Esophagus squamous epithelium (tissue), 5 donors: ENCODE measurements at places on chromosomes 11 and 22.

- no peak for DNase-seq
These were observed 20.9 kb upstream of the MICAL2 start for GRCh38 chr11:12089473-12089872.

GRCh38 chr11:107545101-107545514, 20.4 kb downstream of the ALKBH8 start:
- no peak for DNase-seq

GRCh38 chr22:39859903-39860588, 33.5 kb downstream of the ENTHD1 start:
- DNase-seq, result no peak

GRCh38 chr22:31332010-31332409, 14.1 kb downstream of the PATZ1 start:
- DNase-seq, result no peak

DNA sequence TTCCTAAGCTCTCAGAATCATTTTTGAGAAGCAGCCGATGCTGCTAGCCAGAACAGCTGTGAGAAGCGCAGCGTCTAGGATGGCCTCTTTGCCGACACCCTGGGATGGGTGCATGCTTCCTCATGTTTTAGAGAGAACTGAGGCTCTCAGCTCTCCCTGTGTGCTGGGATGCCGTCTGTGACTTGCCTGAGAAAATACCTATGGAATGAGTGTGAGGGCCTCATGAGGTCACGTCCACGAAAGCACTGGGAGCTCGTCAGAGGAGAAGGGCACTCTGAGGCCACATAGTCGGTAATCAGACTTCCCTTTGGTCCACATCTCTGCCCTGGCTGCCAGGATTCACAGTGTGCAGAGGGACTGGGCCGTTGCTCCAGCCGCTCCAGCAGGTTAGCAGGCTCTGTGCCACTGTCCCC, 54.7 kb downstream of the MICAL3 start:
- no peak for DNase-seq

- no peak for DNase-seq
These were observed 565.4 kb downstream of the ETS1 start for GRCh38 chr11:128022007-128022368.

- DNase-seq, result no peak
These were observed 439.0 kb upstream of the CCDC90B start for GRCh38 chr11:83725269-83725560.

DNA sequence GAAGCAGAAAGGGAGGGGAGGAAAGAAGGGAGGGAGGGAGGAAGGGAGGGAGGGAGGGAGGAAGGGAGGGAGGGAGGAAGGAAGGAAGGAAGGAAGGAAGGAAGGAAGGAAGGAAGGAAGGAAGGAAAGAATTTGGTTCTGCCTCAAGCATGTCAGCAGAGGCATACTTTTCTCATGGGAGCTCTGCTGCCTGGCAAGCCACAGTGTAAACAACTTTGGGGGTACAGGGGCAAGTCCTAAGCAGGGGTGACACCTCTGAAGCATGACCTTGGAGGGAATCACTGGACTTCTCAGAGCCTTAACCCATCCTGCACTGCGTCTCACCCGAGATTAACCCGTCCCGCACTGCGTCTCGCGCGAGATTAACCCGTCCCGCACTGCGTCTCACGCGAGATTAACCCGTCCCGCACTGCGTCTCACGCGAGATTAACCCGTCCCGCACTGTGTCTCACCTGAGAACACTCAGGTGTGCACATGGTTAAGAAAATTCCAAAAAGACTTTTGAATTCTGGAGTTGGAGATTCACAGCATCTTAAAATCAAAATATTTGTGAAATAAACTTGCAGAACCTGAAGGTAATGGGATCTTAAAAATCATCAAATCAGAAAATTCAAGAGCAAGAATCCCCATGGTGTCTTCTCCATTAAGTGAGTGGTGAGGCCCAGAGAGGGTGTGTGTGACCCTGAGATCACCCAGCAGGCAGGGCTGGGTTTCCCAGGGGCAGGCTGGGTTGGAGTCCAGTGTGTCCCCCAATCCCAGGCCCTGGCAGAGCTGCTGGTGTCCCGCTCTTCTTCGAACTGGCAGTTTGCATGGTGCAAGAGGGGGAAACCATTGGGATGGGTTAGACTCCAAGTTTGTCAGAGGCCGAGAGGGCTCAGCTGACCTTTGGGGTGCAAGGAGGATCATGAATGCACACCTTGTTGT, 190.4 kb downstream of the MN1 start:
- DNase-seq, result no peak

GRCh38 chr11:10350334-10350733, 45.5 kb downstream of the ADM start:
- no peak for DNase-seq

DNA sequence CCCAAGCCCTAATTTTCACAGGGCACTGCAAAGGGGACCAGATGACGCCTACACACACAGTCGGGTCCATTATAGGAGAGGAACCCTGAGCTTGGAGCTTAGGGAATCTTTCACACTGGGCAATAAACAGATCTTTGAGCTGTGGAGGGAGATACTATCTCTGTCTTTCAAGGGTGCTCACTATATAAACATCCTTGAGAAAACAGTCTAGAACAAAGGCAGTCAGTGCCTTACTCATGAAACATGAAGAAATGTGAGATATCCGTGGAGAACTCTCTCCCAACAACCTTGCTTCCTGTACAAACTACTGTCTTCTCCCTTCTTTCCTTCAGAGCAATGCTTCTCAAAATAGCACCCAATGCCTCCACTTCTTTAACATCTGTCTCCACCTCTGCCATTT, 109.0 kb upstream of the APOA1 start:
- no peak for DNase-seq

DNA sequence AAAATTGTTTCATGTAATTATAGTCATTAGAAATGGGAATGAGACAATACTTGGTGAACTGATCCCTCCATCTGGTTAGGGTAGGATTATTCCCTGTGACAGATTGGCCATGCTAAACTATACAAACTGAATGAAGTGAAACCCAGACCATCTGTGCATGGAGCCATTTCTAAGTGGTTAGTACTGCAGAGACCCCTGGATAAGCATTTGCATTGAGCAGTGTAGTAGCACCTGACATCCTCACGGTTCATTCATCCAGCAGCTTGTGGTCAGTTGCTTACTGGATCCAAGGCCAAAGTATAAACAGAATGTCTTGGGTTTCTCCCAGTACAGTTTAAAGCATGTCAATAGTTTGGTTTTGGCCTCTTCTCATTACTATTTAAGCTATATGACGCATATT, 93.8 kb upstream of the ARHGAP42 start:
- DNase-seq, result no peak

GRCh38 chr11:44301564-44302271, 8.2 kb downstream of the ALX4 start:
- DNase-seq, result no peak

- DNase-seq, result no peak
These were observed 29.8 kb downstream of the NECTIN1 start for GRCh38 chr11:119699227-119699626.

GRCh38 chr11:130508913-130509312, 60.5 kb downstream of the ADAMTS15 start:
- no peak for DNase-seq

DNA sequence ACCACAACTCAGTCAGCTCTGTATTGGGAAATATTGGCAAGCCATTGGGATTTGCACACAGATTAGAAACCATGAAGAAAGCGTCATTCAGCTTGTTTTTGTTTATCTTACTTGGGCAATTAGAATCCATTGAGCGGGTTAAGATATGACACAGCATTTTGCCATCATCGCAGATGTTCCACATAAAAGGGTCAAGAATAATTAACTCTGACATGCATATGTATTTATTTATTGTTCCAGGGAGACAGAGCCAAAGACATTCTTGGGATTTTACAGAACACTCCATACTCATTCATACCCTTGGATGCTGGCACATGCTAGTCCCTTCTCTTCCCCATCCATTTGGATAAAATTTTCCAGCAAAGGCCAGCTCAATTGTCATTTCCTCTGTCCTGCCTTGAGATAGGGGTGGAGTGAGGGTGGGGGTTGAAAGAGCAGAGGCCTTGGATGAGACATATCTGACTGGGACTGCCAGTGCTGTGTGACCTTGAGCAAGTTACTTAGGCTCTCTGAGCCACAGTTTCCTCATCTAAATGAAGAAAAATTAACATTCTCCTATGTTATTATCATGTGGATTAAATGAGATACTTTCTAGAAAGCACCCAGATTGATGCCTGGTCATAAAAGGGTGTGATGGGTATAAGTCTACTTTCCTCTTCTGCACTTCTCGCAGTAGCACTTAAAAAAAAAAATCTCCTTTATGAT, 179.7 kb downstream of the RRAS2 start:
- DNase-seq, result no peak

- DNase-seq, result no peak
These were observed 29.2 kb upstream of the CHORDC1 start for GRCh38 chr11:90252053-90252452.

DNA sequence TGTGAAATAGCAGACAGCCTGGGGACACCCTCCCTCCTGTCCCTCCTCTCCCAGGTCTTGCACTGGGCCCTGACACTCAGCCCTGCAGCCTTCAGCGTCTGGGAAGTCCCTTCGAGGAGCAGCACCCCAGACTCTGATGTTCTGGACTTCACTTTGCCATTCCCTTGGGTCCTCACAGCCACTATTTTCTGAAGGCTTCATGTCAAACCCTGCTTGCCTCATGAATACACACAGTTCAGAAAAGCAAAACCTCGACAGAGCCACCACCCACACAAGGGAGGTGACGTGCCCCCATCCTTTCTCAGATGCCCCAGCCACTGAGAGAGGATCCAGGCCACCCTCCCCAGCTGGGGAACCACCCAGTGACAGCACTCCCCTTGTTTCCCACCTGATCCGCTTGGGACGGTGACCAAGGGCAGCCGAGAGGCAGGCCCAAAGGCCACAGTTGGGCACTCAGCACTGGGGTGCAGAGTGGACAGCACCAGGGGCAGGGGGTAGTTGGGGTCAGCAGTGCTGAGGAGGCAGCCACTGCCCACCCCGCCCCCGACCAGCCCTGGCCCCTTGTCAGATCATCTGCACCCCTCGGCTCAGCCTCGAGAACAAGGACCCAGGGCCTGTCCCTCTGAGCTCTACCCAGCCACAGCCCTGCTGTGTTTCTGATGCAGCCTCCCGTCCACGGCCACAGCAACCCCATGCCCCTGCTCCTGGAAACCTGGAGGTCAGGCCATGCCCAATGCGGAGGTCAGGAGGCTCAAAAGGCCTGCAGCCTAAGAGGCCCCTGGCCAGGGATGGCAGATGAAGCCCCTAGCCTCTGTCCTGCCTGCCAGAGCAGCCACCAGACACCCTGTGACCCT, 3.1 kb upstream of the TNNT3 start:
- DNase-seq, result no peak

GRCh38 chr11:111759778-111760407, 6.3 kb downstream of the PPP2R1B start:
- DNase-seq, result no peak

DNA sequence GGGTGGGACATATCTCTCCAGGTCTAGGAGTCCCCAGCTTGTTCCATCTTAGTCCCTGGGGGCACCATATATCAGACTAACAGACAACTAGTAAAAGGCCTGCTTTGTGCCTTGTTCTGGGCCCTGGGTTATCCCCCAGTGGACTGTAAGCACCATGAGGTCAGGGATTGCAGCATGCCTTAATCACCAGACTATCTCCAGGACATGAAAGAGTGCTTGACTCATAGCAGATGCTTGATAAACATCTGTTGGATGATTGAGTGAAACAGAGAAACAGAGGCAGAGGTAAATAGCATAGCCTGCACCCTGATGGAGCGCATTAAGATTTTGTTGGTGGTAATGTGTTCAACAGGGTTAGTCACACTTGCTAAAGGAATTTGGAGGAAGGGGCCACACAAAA, 94.1 kb downstream of the MICAL2 start:
- DNase-seq, result no peak

DNA sequence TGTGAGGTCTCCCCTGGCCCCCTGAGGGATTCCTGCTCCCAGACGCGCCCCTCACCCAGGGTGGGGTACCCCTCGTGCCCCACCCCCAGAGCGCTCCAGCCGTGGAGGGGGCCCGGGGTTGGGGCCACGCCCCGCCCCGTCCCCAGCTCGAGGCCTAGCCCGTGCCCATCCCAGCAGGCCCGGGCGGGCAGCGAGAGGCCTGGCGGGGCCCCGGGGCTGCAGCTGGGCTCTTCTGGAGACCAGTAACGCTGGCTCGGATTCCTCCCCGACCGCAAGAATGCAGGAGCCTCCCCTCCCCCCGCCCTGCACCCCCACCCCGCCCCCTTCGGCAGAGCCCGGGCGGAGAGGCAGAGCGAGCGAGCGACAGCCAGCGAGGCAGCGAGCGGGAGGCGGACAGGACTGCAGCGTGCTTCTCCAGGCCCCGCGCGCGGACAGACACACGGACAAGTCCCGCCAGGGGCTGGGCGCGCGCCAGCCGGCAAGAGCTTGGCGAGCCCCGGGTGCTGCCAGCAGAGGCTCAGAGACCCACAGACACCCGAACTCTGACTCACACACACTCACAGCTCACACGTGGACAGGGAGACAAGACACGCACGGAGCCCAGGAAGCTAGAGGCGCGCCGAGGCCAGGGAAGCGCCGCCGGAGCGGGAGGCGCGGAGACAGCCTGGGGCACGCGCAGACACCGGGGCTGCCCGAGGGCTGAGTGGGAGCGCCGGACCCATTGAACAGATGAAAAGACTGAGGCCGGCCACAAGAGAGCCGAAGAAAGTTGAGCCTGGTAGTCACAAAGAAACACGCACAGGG, 15.2 kb downstream of the BCL9L start:
- no peak for DNase-seq

DNA sequence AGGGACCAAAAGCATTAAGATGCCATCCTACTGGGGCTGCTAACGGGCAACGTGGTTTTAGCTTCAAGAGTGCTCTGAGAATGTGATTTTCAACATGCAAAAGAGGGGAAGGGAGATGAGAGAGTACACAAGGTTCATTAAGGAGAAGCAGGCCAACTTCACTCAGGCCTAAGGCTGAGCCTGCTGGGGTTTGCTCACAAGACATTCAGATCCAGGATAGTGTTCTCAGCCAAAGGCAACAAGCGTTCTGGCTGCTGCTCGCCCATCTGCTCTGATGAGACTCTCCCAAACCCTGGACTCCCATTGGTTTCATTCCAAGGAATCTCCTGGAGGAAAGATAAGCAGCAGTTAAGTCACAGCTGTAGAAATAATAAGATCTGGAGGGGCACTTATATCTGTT, 23.6 kb upstream of the UPB1 start:
- DNase-seq, result no peak

- no peak for DNase-seq
These were observed 61.8 kb upstream of the PRODH start for GRCh38 chr22:18997925-18998315.

- no peak for DNase-seq
These were observed 2.3 kb upstream of the RAD9A start for GRCh38 chr11:67389477-67389876.

DNA sequence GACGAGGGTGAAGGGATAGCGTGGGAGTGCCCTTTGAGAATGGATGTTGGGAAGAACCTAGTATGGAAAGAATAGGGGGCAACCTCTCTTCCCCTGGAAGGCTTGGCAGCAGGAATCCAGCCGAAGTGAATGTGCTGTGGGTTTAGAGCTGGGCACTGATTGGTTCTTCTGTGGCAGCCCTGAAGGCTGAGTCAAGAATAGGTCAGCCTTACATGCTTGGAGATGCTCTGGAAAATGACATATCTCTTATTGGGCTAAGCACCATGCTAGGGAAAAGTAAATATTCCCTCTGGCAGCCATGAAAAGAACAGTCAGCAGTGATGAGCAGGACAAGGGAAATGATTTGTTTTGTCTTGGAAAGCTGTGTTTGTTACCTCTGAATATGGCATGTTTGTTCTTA, 149.5 kb downstream of the COMMD9 start:
- no peak for DNase-seq
